ENCODE measurements at places on chromosomes 3 and 15.

DNA sequence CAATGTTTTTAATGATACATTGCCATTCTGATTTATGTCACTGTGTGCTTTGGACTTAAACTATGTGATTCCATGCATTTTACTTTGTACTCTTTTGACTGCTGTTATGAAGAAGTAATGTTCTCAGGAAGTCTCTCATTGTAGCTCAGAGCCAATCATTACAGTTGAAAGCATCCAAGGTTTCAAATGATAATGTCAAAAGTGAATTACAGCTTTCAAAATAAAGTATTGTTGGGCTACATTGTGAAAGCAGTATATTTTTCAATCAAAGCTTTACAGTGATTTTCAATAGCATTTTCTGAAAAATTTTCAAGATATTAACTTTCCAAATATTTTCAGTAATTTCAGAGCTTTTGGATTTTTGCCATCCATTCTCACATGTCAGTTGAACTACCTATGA lies 243.6 kb downstream of the ZIC4 start:
- no peak for DNase-seq
- no peaks in the 10 kb centered on the region for H3K36me3 ChIP-seq
- H3K27ac ChIP-seq = no peak overlapping the region
- no peak overlapping the region for H3K4me3 ChIP-seq

GRCh38 chr3:57141719-57142410 lies 23.3 kb downstream of the IL17RD start:
- H3K36me3 ChIP-seq = no peaks in the 10 kb centered on the region
- DNase-seq = no peak
- H3K27ac ChIP-seq = no peak overlapping the region

DNA sequence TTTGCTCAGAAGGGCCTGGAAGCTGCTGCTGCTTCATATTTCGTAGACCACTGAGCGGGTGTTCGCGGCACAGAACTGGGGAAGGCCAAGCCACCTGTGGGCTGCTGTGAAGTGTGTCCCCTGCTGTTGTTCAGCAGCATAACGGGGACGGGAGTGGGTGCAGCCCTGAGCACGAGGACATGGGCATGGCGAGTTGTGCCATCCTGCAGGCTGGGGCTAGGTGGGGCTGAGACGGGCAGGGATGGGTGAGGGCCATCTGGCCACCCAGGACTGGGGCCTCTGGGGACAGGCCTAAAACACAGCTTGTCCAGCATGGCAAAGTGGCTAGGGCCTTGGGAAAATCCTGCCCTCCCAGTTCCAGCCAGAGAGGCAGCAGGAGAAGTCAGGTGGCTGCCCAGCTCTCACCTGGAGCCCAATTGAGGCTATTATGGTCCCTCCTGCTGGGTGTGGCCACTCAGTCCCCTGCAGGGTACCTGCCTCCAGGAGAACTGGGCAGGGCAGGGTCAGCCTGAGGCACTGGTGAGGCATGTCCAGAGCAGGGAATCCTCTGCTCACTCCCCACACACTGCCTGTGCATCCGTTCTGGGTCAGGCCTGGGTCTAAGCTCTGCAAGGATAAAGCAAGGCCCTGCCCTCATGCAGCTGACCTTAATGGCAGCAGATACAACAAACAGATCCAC lies 29.5 kb downstream of the CFAP100 start:
- H3K27ac ChIP-seq = no peak overlapping the region
- no peaks in the 10 kb centered on the region for H3K27me3 ChIP-seq
- no peak overlapping the region for H3K4me3 ChIP-seq
- DNase-seq = no peak
- peaks cover 10% of the 10 kb centered on the region for H3K36me3 ChIP-seq
- H3K4me1 ChIP-seq = no peaks in the 10 kb centered on the region

- no peaks in the 10 kb centered on the region for H3K27me3 ChIP-seq
- no peaks in the 10 kb centered on the region for H3K36me3 ChIP-seq
- peak overlapping the region; percentile 78 for H3K27ac ChIP-seq
- H3K4me3 ChIP-seq = peak overlapping the region; percentile 56
- peaks cover 94% of the 10 kb centered on the region for H3K4me1 ChIP-seq
Measured at GRCh38 chr3:56921573-56922453, 120.1 kb upstream of the ARHGEF3 start.

- no peak overlapping the region for H3K4me3 ChIP-seq
- H3K4me1 ChIP-seq = no peaks in the 10 kb centered on the region
- no peak overlapping the region for H3K27ac ChIP-seq
- H3K27me3 ChIP-seq = peaks cover 14% of the 10 kb centered on the region
- H3K36me3 ChIP-seq = no peaks in the 10 kb centered on the region
Measured at GRCh38 chr15:101542306-101543025, 53.0 kb upstream of the PCSK6 start.

DNA sequence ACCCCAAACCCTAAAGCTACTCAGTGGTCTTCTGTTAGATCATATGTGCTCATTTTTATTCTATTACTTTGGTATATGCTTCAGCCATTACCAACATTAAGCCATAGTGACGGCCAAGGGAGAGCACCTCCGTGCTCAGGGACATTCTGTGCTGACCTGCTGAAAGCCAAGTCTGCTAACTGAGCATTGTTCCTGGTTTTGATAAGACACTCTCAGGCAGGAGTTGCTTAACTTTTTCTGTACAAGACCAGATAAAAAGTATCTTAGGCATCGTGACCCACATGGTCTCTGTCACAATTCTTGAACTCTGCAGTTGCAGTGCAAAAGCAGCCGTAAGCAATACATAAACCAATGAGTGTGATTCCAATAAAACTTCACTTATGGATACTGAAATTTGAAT lies 100.6 kb downstream of the KLHL25 start:
- DNase-seq = no peak
- H3K36me3 ChIP-seq = peaks cover 42% of the 10 kb centered on the region
- H3K27ac ChIP-seq = peak overlapping the region; percentile 100
- peaks cover 65% of the 10 kb centered on the region for H3K4me1 ChIP-seq
- H3K4me3 ChIP-seq = no peak overlapping the region

- H3K4me3 ChIP-seq = no peak overlapping the region
- DNase-seq = no peak
- H3K27ac ChIP-seq = no peak overlapping the region
Measured at GRCh38 chr3:12544652-12545472, 437 bp downstream of the MKRN2OS start.

DNA sequence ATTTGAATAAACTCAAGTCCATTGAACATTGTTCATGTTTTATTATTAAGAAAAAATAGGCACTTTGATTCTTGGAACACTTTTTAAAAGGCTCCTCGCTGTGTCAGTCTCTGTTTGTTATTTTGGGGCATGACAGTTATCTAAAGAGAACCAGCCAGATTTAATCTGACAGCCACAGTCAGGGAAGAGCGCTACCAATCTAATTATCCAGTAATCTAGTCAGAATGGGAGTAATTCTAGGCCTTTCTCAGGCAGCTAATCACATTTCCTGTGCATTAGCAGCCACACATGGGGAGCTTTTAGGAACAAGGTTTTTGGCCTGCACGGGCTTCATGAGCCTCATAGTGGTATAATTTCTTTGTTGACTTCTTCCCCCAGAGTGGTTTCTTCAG lies 362.2 kb downstream of the RBMS3 start:
- H3K36me3 ChIP-seq = no peaks in the 10 kb centered on the region
- no peaks in the 10 kb centered on the region for H3K27me3 ChIP-seq
- no peak for DNase-seq
- H3K4me3 ChIP-seq = no peak overlapping the region

DNA sequence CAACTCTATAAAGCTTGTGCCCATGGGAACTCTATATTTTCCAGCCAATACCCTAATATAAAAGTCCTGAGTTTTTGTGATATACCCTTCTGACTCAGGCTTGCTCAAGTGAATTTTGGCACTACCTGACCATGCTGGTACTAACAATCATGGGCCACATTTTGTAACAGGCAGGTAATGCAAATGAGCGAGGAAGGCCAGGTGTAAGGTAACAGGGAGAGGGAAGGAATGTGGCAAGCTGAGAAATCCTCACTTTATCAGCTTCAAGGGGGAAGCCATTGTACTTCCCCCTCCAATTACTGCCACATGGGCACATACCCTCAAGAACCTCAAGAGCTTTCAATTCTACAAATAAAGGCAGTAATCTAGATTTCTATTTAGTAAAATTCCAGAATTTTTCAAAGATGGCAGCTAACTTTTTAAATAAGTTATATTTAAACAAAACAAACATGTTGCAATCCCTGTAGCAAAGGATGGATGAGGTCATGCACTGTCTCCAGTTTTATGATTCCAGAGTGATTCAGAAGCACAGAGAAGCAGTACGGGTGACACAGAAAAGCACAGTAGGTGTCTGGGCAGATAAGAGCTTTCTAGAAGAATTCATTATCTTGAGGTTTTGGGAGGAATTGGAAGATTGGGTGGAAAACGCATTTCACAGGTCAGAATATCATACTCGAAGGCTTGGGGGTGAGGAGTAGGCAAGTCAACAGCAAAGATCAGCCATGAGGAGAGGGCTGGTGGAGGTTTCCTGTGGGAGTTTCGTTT lies 87.6 kb downstream of the FOXP1 start:
- no peak for DNase-seq
- peaks cover 82% of the 10 kb centered on the region for H3K4me1 ChIP-seq
- peak overlapping the region; percentile 91 for H3K27ac ChIP-seq
- peaks cover 23% of the 10 kb centered on the region for H3K36me3 ChIP-seq

GRCh38 chr15:45205192-45205591 lies 17.4 kb upstream of the SHF start:
- DNase-seq = peak; percentile 74
- no peaks in the 10 kb centered on the region for H3K36me3 ChIP-seq
- H3K27me3 ChIP-seq = peaks cover 4% of the 10 kb centered on the region
- no peak overlapping the region for H3K4me3 ChIP-seq
- H3K4me1 ChIP-seq = peaks cover 3% of the 10 kb centered on the region

- no peaks in the 10 kb centered on the region for H3K36me3 ChIP-seq
- peaks cover 5% of the 10 kb centered on the region for H3K27me3 ChIP-seq
- no peak overlapping the region for H3K27ac ChIP-seq
- no peaks in the 10 kb centered on the region for H3K4me1 ChIP-seq
Measured at GRCh38 chr3:46858456-46858855, 4.8 kb downstream of the MYL3 start.

GRCh38 chr15:92158426-92158825 lies 235.3 kb upstream of the ST8SIA2 start:
- peaks cover 19% of the 10 kb centered on the region for H3K4me1 ChIP-seq
- peak; percentile 29 for DNase-seq
- peaks cover 3% of the 10 kb centered on the region for H3K36me3 ChIP-seq
- H3K27ac ChIP-seq = no peak overlapping the region
- no peak overlapping the region for H3K4me3 ChIP-seq

Data from activated naive CD8-positive, alpha-beta T cell treated with anti-CD3 and anti-CD28 coated beads, Interleukin-2, amount 50 U/mL, for 24 hours (primary cell).